ENCODE measurements at places on chromosomes 6 and 20. TPM values are rescaled to one million over a fixed set of nuclear protein-coding genes. Genes with fewer than 3 reads are reported as not detected.
A peak's percentile ranks its signal among the peaks of the same experiment; 100 is the strongest.

GRCh38 chr6:34172961-34173775 is 27.3 kb upstream of the GRM4 start:
- H3K4me1 ChIP-seq, result no peaks in the 10 kb centered on the region
- no peaks in the 10 kb centered on the region for H3K36me3 ChIP-seq
- DNase-seq, result no peak

- no peak overlapping the region for H3K27ac ChIP-seq
- H3K4me3 ChIP-seq, result no peak overlapping the region
- H3K36me3 ChIP-seq, result no peaks in the 10 kb centered on the region
- H3K4me1 ChIP-seq, result peaks cover 37% of the 10 kb centered on the region
These were observed 8.6 kb downstream of the MAP3K5 start for GRCh38 chr6:136783495-136784270.

- H3K36me3 ChIP-seq, result no peaks in the 10 kb centered on the region
- no peaks in the 10 kb centered on the region for H3K27me3 ChIP-seq
- peak overlapping the region; percentile 98 for H3K4me3 ChIP-seq
- peaks cover 3% of the 10 kb centered on the region for H3K4me1 ChIP-seq
- peak; percentile 67 for DNase-seq
- peak overlapping the region; percentile 65 for H3K27ac ChIP-seq
These were observed 611 bp downstream of the EPB41L2 start for GRCh38 chr6:131062241-131063027.

GRCh38 chr6:145339089-145339488 is 396.2 kb downstream of the EPM2A start:
- no peak for DNase-seq
- H3K27me3 ChIP-seq, result no peaks in the 10 kb centered on the region
- H3K36me3 ChIP-seq, result no peaks in the 10 kb centered on the region
- H3K4me1 ChIP-seq, result no peaks in the 10 kb centered on the region
- no peak overlapping the region for H3K27ac ChIP-seq

GRCh38 chr6:113936093-113936934 is 34.6 kb downstream of the HDAC2 start:
- H3K27ac ChIP-seq, result no peak overlapping the region
- no peaks in the 10 kb centered on the region for H3K36me3 ChIP-seq
- no peak overlapping the region for H3K4me3 ChIP-seq
- DNase-seq, result no peak

- no peak overlapping the region for H3K4me3 ChIP-seq
- H3K36me3 ChIP-seq, result no peaks in the 10 kb centered on the region
These were observed 309.3 kb downstream of the PRL start for GRCh38 chr6:21987501-21987957.

DNA sequence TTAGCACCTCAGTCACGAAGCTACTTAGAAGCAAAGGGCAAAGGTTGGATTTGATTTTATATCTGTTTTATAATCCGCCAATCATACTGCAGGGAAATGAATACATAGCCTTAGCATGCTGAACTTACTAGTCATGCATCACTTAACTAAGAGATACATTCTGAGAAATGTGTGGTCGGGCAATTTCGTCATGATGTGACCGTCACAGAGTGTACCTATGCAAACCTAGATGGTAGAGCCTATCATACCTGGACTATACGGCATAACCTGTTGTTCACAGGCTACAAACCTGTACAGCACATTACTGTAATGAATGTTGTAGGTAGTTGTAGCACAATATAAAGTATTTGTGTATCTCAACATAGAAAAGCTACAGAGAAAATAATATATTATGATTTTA is 345.2 kb upstream of the RGS17 start:
- no peak overlapping the region for H3K27ac ChIP-seq
- no peaks in the 10 kb centered on the region for H3K4me1 ChIP-seq
- no peak overlapping the region for H3K4me3 ChIP-seq
- no peak for DNase-seq
- no peaks in the 10 kb centered on the region for H3K27me3 ChIP-seq

DNA sequence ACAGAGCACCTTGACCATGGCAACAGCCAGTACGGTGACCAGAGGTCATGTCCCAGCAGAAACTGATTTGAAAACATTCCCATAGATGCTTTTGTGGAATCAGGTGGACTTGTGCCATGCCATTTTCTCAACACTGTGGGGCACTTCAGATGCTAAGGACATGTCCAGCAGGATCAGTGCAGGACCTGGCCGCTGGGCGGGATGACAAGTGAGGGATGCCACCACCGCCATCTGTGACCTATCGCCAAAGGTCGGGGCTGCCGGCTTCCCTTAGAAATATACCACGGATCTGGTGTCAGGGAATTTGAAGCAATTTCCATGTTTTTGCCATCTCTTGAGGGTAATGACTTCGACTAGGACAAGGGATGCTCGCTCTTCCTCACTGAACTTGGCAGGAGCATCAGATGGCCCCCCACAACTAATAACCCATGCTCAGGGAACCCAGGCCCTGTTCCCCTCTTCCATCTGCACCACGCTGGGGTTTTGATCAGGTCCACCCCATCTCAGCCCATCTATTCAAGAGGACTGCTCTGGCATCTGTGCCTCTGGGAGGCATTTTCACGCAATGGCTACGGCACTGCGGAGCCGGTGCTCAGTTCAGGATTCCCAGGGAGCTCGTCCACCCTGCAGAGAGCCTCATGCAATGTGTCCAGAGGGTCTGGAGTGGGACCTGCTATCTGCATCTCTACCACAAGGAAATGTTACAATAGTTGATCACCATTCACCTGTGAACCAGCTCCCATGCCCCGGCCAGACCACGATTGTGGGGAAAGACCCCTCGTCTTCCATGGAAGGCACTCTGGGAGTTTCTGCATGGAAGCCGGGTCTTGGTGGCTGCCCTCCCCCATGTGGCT is 302.6 kb downstream of the TAF4 start:
- no peaks in the 10 kb centered on the region for H3K36me3 ChIP-seq
- DNase-seq, result no peak
- no peak overlapping the region for H3K27ac ChIP-seq

- peak overlapping the region; percentile 92 for H3K4me3 ChIP-seq
- peaks cover 2% of the 10 kb centered on the region for H3K4me1 ChIP-seq
- H3K27me3 ChIP-seq, result no peaks in the 10 kb centered on the region
- no peaks in the 10 kb centered on the region for H3K36me3 ChIP-seq
- DNase-seq, result no peak
These were observed 1.1 kb downstream of the NDRG3 start for GRCh38 chr20:36744764-36745191.

- DNase-seq, result no peak
- peaks cover 2% of the 10 kb centered on the region for H3K4me1 ChIP-seq
- no peaks in the 10 kb centered on the region for H3K27me3 ChIP-seq
- H3K36me3 ChIP-seq, result no peaks in the 10 kb centered on the region
- H3K27ac ChIP-seq, result no peak overlapping the region
These were observed 20.1 kb downstream of the NT5E start for GRCh38 chr6:85470023-85470410.

DNA sequence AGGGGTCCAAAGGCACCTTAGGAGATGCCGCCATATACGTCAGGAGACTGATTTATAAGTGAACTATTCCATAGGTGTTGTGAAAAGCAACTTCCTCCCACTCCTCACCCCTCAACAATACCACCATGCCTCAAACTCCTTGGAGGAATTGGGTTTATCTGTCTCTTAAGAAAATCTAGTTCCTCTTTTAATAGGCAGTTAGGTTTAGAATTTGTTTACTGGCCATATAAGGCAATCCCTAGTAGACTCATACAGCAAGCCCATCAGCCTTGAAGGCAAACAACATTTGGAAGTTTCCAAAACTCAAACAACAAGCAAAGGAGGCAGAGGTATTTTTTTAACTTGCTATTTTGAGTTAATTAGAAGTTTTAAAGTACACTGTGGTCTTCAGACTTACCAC is 66.1 kb downstream of the PRND start:
- H3K27me3 ChIP-seq, result no peaks in the 10 kb centered on the region
- no peaks in the 10 kb centered on the region for H3K4me1 ChIP-seq
- no peak overlapping the region for H3K27ac ChIP-seq
- no peak for DNase-seq
- H3K36me3 ChIP-seq, result no peaks in the 10 kb centered on the region
- H3K4me3 ChIP-seq, result no peak overlapping the region

DNA sequence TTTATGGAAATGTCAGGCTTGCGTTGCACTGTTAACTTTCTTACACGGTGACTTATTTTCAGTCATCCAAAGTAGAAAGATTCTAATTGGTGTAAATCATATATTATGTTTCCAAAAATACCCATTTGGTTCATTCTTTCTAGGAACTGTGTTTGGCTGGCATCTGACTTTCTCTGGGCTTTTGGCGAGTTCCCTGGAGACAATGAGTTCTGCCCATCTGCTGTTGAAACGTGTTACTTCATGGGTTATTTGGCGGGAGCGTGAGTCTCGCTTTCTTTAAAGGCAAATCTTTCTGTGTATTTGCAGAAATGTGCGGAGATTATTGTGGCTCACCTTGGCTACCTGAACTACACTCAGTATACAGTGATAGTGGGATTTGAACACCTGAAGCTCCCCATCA is 29.5 kb downstream of the TMEM181 start:
- H3K27ac ChIP-seq, result no peak overlapping the region
- H3K4me1 ChIP-seq, result no peaks in the 10 kb centered on the region
- no peak for DNase-seq
- H3K27me3 ChIP-seq, result no peaks in the 10 kb centered on the region
- H3K36me3 ChIP-seq, result no peaks in the 10 kb centered on the region

DNA sequence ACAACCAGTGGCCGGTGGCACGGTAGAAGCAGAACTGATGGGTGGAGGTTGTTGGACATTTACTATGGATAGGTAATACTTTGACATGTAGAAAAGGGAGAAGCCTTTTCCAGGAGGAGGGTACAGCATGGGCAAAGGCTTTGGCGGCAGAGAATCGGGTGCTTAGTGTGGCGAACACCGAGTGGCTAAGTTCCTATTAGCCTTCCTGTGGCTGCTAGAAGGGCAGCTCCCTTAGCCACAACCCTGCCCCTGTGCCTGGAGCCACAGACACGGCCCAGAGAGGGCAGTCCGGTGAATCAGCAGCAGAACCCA is 37.9 kb upstream of the TGM2 start:
- no peak for DNase-seq
- no peaks in the 10 kb centered on the region for H3K4me1 ChIP-seq
- no peaks in the 10 kb centered on the region for H3K36me3 ChIP-seq
- H3K4me3 ChIP-seq, result no peak overlapping the region

DNA sequence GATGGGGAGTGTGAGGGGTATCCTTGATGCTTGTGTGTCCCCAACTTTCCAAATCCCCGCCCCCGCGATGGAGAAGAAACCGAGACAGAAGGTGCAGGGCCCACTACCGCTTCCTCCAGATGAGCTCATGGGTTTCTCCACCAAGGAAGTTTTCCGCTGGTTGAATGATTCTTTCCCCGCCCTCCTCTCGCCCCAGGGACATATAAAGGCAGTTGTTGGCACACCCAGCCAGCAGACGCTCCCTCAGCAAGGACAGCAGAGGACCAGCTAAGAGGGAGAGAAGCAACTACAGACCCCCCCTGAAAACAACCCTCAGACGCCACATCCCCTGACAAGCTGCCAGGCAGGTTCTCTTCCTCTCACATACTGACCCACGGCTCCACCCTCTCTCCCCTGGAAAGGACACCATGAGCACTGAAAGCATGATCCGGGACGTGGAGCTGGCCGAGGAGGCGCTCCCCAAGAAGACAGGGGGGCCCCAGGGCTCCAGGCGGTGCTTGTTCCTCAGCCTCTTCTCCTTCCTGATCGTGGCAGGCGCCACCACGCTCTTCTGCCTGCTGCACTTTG is at the start of gene TNF:
Gene TNF, plus strand, starts transcription at position 231 of the 567 bp plus-strand sequence. Its CDS starts 177 bp downstream, at position 408.
- no peaks in the 10 kb centered on the region for H3K27me3 ChIP-seq
- H3K36me3 ChIP-seq, result no peaks in the 10 kb centered on the region
- no peak within 1 kb of the TSS for H3K4me3 ChIP-seq
- no peaks in the 10 kb centered on the region for H3K4me1 ChIP-seq
- no peak within 1 kb of the TSS for H3K27ac ChIP-seq

DNA sequence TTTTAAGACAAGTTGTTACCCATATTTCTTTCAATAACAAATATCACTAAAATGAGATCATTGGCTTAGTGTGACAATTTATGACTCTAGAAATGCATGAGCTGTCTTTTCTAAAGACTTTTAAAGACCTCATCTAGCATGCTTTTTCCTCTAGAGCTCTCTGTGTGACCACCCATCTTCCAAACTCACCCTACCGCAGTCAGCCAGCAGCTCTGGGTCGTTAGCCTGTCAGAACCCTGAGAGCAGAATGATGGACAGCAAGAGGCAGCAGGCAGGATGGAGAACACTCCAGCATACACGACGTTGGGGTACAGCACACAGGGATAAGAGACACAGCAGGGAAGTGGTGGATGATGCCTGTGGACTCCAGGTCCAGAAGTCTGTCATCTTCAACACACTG is 45.1 kb upstream of the TBX18 start:
- H3K4me1 ChIP-seq, result no peaks in the 10 kb centered on the region
- no peaks in the 10 kb centered on the region for H3K27me3 ChIP-seq
- H3K4me3 ChIP-seq, result no peak overlapping the region
- H3K36me3 ChIP-seq, result no peaks in the 10 kb centered on the region
- DNase-seq, result no peak

DNA sequence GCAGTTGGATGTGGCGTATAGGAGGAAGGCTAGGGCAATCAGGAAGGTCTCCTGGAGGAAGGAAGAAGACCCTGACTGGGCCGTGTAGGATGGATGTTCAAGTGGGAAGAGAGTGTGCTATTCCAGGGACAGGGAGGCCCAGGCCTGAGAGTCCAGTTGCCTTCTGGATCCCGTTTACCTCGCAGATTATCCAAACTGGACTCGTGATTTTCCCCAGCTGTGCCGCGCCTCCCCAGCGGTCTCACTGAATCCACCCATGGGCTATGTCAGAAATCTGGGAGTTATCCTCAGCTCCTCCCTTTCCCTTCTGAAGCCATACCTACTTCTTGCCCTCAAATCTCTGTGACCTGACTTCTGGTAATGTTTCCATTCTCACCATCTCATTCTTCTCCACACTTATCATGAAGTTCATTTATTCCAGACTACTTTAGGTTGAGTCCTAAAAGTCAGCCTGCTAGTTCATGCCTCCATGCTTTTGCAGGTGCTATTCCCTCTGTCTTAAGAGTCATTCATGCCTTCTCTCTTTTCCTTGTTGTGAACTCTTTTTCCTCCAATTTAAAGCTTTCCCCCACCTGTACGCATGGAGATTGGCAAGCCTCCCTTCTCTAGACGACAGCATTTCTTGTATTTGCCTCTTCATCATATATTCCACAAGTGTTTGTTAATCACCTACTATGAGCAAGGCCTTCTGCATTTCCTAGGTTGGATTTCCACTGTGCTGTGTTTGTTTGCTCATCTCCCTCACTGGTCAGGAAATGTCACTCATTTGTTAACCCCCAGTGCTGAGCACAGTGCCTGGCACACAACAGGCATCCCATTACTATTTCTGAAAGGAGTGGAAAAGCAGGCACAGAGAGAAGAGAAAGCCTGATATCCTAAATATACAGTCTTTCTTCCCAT is 2.7 kb downstream of the SDCBP2 start:
- peak overlapping the region; percentile 76 for H3K4me3 ChIP-seq
- no peaks in the 10 kb centered on the region for H3K36me3 ChIP-seq
- DNase-seq, result peak; percentile 69
- H3K27me3 ChIP-seq, result no peaks in the 10 kb centered on the region

GRCh38 chr6:105179244-105180065 is at the start of gene POPDC3:
Gene POPDC3, minus strand, starts transcription at chr6:105180014. Its CDS starts 18,105 bp downstream, at chr6:105161909.
- no peaks in the 10 kb centered on the region for H3K4me1 ChIP-seq
- H3K27me3 ChIP-seq, result no peaks in the 10 kb centered on the region
- H3K4me3 ChIP-seq, result peak within 1 kb of the TSS; percentile 29

The C6orf52 gene
- not detected for total RNA-seq

The ADGRG6 gene
- total RNA-seq, result 5.8 TPM

The PHACTR2 gene
- 45.4 TPM for total RNA-seq

The SYTL3 gene
- total RNA-seq, result 7.8 TPM

The FAM162B gene
- total RNA-seq, result 6.8 TPM

The RSPO3 gene
- total RNA-seq, result 0.52 TPM

The TPBG gene
- total RNA-seq, result 34.7 TPM

The RBM24 gene
- total RNA-seq, result 6.5 TPM

The FRMD1 gene
- 0.31 TPM for total RNA-seq

The COL9A3 gene
- 1.4 TPM for total RNA-seq

The OR12D3 gene
- total RNA-seq, result not detected

The SPATS1 gene
- not detected for total RNA-seq

The IPCEF1 gene
- total RNA-seq, result 3.4 TPM

The KCNK16 gene
- total RNA-seq, result not detected
